GM04503 (cell line): ENCODE measurements at places on chromosomes 2 and 18.
A peak's percentile ranks its signal among the peaks of the same experiment; 100 is the strongest.

GRCh38 chr18:59839931-59840685 is 59.7 kb upstream of the PMAIP1 start:
- DNase-seq, result no peak

- DNase-seq, result no peak
These were observed 306.7 kb upstream of the CHST9 start for GRCh38 chr18:27491772-27492171.

DNA sequence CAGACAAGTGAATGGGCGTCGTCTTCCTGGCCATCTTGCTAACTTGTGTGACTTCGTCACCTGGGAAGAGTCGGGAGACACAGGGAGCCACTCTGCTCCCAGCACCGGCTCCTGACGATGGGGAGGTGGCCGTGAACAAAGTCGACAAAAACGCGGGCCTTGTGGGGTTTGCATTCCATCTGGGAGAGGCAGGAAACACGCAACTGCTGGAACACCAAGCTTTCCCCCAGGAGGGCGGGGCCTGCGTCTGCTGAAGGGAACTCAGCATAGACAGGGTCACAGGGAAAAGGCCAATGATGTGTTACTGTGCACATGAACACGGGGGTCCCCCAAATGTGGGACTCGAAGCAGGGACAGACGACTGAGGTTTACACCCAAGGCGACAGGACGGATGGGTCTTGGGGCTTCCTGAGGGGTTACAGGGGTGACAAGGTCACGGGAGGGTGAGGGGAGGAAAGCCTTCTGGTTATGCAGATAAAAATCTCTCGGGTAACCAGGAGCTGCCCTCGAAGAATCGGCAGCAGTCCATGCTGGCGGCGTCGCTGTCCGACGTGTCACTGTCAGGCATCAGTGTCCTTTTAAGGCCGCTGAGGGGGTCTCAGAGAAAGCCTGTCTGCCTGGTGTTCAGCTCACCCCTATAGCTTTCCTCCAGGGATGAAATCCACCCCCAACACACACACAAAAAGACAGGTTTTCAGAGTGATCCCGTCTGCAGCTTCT is 28.2 kb upstream of the PRLH start:
- no peak for DNase-seq

DNA sequence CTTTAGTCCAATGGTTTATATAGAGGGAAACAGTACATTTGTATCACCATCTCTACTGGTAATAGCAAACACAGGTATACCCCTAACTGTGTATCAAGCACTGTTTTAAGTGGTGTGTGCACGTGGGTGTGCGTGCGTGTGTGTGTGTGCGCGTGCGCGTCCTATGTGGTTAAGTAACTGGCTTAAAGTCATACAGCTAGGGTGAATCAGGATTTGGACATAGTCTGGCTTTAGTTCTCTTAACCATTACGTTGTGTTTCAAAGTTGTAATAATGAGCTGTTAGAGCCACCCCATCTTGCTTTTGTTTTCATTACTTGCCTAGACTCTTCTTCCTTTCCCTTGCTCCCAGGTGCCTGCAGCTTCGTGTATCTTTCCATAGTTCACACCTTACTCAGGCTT is 2.1 kb downstream of the HADHB start:
- no peak for DNase-seq

DNA sequence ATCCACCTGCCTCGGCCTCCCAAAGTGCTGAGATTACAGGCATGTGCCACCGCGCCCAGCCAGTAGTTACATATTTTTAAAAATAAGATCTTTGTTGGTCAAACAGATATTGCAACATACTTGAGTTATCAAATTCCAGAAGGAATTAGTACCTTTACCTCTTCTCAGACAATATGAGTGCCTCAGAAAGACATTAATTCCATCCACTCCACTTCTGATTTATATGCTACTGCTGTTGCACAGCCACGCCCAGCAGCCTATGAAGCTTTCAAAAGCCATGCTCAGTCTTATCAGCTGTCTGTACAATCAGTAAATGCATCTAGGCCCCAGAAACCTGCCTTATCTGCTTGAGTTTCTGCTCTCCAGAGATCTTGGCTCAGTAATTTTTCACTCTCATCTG is 47.8 kb downstream of the MEX3C start:
- no peak for DNase-seq

DNA sequence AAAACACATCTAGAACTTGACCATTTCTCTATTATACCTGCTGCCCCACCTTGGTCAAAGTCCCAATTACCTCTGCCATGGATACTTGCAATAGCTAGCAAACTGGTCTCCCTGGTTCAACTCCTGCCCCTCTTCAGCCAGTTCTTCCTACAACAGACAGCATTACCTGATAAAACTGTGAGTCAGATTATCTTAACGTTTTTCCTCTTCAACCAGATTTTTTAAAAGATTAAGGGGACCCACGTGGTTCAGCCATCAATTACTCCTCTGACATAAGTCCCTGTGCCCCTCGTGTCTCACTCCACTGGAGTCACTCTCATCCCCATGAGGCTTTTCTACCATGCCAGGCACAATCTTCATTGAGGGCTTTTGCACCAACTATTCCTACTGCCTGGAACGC is 5.3 kb upstream of the ARHGAP15 start:
- DNase-seq, result no peak

- DNase-seq, result peak; percentile 38
These were observed 216.4 kb downstream of the STK39 start for GRCh38 chr2:168030862-168031624.

DNA sequence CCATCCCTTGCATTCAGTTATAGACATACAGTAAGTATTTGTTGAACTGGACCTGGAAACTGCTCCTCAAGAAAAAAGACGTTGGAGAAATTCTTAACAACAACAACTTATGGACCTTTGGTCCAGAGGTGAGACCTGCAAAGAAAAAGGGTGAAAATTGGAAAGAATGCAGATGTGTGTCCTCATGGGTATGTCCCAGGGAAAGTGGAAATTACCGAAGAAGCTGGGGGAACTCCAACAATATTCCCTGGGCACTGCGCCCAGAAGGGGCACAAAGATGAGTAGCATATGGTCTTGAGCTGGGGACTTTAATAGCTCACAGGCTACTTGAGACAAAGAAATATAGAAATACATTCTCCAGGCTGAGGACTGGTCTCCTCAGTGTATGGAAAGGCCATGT is 35.5 kb upstream of the YWHAQ start:
- peak; percentile 34 for DNase-seq

DNA sequence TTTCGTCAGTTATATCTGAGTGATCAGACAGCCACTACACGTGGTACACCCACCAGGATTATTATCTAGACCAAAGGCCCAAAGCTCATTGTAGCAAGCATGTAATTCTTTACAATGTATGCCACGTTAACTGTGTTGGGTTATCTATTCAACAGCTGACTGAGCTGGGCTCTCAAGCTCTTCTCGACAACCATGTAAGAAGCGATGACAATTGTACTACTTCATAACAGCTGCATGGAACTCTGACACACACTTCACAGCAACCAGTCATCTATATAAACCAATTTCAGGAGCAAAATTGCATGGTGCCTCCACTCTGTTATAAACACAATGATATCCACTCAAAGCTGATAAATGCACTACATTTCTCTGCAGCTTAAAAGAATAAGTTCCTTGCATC is 701.8 kb downstream of the NR4A2 start:
- DNase-seq, result no peak

DNA sequence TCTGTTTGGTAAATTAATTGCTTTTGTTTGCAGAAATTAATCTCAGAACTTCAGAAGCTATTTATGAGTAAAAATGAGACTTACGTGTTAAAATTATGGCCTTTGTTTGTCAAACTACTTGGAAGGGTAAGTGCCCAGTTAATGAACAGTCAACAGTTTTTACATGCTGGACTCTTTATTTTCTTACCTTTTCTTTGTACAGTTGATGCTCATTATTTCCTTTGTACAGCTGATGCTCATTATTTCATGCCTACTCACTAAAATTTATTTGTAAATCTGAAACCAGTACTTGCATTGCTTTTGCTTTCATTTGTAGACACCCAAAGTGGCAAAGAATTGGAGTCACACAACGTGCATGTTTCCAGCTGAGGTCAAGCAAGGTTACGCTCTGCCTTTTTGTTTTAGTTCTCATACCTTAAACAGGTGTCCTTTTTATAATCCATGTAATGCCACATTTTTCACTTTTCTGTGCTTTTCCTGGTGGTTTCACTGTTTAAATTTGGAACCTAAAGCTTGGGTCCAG is 13.3 kb downstream of the RIF1 start:
- DNase-seq, result no peak

DNA sequence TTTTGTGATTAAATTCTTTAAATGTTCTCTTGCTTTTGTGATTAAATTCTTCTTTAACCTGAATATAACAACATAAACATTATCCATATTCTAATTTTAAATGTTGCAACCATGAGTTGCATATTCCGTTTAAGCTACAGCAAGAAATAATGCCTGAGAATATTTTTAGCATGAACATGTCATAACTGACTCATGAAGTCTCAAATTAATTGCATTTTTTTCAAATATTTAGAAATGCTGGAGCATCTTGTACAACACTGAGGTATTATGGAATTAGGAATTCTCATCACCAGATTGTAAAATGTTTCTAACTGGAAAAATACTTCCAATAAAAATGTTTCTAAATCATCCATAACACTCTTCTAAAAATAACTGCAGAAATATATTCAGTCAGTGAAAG is 14.7 kb downstream of the ROCK2 start:
- DNase-seq, result peak; percentile 44

DNA sequence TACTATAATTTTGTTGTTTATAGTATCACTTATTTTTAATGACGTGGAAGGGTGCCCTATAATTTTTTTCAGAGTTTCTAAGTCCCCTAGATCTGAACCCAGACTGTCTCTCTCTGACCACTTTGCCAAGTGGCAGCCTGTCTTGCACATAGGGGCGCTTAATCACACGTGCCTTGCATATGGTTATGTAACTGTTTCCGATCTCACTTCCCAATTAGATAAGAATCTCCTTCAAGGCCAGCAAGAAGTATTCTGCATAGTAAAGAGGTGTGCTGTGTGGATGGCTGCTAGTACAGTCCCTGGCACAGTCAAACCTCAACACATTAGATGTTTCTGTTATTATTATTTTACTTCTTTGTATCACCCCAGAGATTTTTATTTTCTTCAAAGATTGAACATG is 197.8 kb upstream of the SIX2 start:
- no peak for DNase-seq

DNA sequence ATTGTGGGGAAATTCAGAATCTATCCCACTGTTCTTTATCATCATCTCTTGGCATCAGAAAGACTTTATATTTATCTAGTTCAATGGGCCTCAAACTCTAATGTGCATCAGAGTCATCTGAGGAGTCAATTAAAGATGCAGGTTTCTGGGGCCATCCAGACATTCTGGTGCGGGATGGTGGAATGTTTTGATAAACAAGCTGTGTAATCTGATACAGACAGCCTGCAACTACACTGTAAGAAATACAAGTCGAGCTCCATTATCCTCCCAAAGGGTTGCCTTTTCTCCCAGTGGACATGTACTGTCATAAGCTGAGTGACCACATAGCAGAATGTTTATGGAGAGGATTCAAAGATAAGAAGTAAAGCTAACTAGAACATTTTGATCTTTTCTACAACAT is 515.3 kb upstream of the DCC start:
- DNase-seq, result no peak

DNA sequence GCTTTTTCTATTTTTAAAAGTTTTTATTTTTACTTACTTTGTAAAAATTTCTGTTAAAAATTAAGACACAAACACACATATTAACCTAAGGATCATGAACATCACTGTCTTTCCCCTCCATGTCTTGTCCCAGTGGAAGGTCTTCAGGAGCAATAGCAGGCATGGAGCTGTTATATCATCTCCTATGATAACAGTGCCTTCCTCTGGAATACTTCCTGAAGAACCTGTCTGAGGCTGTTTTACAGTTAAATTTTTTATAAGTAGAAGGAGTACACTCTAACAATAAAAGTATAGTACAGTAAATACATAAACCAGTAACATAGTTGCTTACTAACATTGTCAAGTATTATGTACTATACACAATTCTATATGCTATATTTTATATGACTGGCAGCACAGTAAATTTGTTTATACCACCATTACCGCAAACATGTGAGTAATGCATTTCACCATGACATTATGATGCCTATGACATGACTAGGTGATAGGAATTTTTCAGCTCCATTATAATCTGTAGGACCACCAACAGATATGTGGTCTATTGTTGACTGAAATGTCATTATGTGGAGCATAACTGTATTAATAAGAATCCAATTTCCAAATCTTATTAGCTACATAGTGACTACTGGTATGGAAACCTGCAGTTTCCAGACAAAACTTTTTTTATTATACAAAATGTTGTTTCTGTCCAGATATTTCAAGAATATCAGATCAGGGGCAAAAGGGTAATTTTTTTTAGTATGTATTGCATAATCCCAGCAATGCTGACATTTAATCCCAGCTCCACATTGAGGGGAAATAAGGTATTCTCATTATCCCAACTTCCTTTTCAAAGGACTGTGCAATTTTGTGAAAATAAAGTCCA is 337.2 kb upstream of the SLC39A10 start:
- no peak for DNase-seq

DNA sequence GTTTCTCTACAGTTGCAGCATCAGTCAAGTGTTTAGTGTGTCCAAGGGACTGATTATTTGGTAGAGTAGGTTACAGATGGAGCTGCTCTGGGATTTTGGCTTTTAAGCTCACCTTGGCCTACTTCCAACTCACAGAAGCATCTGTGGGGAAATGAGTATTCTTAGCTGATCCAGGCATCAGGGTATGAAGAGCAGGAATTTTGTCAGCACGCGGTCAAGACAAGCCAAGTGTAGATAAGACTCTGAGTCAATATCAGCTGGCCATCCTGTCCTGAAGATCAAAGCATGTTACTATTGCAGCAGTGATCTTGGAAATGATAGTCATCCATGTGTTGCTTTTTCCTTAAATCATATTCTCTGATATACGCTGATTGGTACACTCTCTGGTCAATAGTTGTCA is 24.4 kb downstream of the SERPINB4 start:
- DNase-seq, result no peak

DNA sequence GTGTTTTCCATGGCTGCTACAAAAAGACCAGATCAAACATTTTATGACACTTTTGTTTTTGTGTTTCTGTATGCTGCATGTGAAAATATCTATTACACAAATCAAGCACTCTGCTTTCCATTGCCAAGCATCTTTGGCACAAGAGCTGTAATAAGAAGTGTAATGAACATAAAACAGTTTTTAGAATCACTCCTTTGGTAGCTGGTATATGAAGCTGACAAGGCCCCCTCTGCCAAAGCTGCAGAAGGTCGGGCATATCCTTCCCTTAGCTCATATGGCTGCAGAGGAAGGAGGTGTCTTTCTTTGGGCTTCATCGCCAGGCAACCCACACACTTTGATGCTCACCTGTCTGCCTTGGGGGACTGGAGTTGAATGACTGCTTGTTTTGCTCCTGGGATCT is 175.4 kb downstream of the TMEM247 start:
- no peak for DNase-seq
